ENCODE measurements at places on chromosomes 11 and 22.

DNA sequence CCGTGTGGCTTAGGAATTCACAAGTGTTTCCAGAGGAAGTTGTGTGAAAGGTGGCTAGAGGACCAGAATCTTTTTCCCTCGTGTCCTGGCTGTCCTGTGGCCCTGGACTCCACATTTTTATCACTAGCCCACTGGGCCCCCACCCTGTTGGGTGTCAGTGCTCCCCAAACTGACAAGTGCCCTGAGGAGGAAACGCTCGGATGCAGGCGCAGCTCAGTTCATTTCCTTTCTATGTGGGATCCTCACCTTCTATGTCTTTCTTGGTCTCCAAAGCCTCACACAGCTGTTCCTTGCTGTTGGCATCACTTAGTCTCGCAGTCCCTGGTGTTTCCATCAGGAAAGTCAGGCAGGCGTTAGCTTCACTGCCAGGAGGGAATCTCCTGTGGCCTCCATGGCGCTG lies 68.0 kb upstream of the KCNQ1OT1 start:
- no peak for DNase-seq

GRCh38 chr22:43917521-43917920 lies 6.1 kb upstream of the PNPLA3 start:
- DNase-seq, result no peak

- DNase-seq, result no peak
These were observed 18.3 kb upstream of the DDX17 start for GRCh38 chr22:38524429-38524828.

DNA sequence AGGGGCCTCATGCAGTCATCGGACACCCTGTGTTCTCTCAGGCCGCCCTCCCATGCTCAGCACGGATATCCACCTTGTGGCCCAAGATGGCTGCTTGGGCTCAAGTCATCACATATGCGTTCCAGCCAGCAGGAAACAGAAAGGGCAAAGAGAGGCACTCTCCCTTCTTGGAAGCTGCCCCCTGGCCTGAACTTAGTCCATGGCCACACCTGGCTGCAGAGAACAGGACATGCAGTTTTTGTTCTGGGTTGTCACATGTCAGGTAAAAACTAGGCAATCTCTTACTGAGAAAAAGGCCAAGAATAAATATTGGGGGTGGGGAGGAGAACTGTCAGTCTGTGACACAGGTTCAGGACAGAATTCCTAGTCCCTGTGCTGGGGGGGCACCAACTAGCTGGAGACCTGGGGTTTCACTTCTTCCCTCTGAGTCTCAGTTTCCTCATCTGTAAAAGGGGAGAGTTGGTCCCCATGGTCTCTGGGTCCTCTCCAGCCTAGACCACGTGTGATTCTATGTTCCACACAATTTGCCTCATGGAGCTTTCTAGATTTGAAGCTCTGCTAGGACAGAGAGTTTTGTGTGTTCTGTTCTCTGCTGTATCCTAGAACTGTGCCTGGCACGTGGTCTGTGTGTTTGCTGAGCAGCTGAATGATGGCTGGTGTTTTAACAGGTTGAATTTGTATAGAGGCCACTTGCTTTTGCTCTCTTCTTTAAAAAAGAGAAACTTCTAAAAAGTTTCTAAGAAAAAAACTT lies 107.2 kb upstream of the ANO1 start:
- no peak for DNase-seq

DNA sequence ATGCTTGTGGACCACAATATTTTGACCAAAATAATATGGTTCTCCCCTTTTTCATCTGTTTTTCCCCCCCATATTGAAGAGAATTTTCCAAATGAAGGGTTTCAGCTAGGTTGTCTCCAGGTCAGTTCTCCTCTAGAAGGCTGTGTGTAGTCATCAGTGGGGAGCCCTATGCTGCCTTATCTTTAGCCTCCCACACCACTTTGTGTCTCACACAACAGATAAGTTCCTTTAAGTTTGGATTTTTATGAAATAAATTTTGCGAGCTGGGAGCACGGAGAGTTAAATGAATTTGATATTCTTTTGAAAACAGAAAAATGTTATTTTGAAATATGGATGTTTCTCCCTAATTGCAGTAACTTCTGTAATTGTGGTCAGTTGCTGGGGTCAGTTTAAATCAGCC lies 28.9 kb downstream of the PAX6 start:
- no peak for DNase-seq

DNA sequence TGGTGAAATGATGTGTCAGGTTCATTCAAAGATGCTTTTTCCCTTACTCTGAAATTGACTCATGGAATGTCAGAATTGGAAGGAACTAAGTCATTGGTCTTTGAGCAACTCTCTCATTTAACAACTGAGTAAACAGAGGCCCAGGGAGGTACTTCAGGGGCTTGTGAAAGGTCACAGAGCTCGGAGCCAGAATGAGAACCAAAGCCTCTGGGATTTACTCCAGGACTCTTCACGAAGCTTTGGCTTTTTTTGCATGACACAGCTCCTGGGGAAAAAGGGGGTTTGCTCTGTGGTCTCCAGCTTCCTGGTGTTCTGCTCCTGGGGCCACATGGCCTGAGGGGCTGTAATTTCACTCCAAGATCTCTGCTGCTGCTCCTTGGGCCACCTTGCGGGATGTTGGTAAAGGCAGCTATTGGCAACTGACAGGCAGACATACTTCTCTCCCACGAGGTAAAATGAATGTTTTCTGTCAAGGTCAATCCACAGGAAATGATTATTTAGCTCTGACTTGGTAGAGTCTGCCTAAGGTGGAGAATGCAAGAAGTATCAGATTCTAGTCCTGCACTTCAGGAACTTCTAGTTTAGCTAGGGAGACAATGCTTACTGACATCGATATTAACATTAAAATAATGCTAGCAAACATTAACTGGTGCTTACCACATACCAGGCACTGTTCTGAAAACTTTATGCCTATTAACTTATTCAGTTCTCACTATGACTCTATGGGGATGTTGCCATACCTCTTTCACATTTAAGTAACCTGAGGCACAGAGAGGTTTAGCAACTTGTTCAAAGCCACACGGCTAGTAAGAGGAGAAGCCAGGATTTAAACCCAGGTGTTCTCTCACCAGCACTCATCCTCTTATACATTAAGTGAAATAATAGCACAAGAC lies 16.1 kb downstream of the PKNOX2 start:
- DNase-seq, result no peak

- no peak for DNase-seq
These were observed 118.1 kb downstream of the DBX1 start for GRCh38 chr11:20042045-20042639.

- DNase-seq, result no peak
These were observed 119.5 kb upstream of the NARS2 start for GRCh38 chr11:78694152-78694551.

DNA sequence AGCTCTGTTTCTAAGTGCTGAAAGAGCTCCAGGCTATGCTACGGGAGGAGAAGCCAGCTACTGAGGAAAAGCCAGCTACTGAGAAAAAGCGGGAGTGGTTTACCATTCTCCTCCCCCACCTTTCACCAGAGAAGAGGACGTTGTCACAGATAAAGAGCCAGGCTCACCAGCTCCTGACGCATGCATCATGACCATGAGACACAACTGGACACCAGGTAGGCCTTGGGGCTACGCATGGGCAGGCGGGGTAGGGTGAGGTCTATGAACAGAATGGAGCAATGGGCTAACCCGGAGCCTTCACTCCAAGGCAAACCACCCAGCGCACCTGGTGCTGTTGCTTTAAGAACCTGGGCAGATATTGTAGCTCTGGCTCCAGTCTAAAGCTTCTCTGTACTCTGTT lies 1.1 kb downstream of the IL18BP start:
- DNase-seq, result no peak

DNA sequence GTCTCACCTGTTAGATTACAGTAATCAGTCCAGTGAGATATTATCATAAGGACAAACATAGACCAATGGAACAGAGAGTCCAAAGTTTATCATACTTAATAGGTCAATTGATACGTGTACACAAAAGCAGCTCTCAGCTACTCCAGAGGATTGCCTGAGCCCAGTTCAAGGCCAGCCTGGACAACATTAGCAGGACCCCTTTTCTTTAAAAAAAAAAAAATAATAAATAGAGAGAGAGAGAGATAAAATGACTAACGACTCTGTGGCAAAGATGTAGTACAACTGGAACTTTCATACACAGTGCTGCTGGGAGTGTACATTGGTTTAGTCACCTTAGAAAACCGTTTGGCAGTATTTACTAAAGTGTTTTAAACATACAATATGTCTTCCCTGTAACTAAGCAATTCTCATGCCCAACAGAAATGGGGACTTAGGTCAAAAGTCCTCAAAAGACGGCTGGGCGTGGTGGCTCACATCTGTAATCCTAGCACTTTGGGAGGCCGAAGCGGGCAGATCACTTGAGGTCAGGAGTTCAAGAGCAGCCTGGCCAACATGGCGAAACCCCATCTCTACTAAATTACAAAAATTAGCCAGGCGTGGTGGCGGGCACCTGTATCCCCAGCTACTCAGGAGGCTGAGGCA lies 10.6 kb downstream of the SNX32 start:
- no peak for DNase-seq

- DNase-seq, result no peak
These were observed 189.6 kb upstream of the CCDC90B start for GRCh38 chr11:83475760-83476159.

- no peak for DNase-seq
These were observed 20.2 kb downstream of the CELF1 start for GRCh38 chr11:47532597-47533213.

DNA sequence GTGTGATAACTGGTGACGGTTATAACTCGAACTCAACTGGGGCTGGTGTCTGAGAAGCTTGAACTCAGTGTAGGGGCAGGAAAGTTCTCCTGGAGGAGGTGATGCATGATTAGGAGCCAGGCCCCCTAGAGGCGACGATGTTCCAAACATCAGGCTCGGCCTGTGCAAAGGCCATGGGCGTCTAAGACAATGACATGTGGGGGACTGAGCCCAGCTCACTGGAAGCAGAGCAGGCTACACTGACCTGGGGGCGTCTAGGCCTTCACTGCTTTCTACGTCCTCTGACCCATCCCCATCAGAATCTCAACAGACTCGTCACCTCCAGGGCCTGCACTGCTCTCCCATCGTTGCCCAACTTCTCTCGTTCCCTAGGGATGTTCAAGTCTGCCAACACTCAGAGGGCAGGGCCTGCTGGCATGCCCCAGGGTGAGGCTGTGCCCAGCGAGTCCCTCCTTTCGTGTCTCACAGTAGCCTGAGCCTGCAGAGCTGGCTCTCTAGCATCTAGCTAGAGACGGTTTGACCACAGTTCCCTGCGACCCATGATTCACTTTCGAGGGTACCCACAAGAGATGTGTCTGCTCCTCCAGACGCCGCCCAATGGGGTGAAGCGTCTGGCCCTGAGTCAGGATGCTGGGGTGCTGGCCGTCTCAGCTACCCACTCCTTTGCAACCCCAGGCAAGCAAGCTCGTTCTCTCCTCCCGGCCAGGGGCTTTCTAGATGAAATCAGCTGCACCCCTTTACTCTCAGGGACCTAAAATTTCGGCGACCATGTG lies 1.1 kb upstream of the ATG16L2 start:
- no peak for DNase-seq

DNA sequence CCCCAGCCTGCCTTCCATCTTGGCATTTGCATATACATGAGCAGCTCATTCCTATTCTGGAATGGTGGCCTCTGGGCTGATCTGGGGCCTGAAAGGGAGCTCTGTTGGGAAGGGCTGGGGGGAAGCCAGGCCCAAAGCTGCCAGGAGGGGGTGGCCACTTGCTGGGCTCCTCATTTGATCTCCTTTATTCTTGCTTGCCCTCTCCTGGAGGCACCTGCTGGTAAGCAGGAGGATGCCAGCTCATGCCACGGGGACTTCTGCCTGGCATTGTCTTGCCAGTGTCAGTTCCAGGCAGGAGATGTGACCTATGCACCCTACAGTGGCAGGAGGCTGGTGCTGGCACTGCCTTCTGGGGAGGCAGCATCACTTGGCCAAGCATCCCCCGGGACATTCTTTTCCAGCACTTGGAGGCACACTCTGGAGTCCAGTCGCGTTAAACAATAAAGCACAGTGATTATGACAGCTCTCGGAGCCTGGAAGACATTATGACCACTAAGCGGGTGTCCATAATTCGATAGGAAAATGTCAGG lies 128.3 kb downstream of the NTM start:
- no peak for DNase-seq

GRCh38 chr11:23865341-23865975 lies 631.4 kb upstream of the LUZP2 start:
- DNase-seq, result no peak

GRCh38 chr11:394034-394857 lies at the start of gene PKP3:
Gene PKP3, plus strand, starts transcription at chr11:394209. Its CDS starts 84 bp downstream, at chr11:394293.
- DNase-seq, result no peak

GRCh38 chr11:111176603-111177002 lies 68.9 kb upstream of the POU2AF2 start:
- DNase-seq, result no peak

- no peak for DNase-seq
These were observed 13.5 kb downstream of the PIK3IP1 start for GRCh38 chr22:31278626-31279326.

DNA sequence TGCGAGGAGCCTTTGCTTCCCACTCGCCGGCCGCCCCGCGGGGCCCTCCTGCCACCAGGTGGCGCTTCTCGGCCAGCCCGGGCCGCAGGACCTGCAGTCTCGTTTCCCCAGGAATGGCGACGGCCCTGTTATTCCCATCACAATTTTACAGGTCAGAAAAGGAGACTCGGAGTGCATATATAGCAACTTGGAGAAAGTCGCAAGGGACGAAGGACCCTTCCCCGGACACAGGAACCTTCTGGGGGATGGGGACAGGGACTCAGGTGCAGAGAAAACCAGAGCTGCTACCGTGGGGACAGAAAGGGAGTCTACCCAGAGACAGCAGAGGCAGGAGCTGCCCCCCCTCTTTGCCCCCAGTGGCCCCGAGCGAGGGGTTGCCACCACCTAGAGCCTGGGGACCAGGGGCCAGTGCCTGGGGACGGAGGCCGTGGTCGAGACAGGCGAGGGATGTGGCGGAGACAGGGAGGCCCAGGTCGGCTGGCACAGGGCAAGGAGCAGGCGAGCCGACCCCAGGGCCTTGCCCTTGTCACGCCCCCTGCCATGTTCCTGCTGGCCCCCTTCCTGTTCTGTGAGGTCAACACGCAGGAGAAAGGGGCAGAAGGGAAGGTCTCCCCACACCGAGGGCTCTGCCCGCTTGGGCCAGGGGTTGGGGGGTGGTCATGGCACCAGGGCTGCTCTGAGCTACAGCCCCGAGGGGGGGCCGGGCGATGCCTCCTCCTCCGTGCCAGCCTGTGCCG lies 3.5 kb upstream of the KRTAP5-6 start:
- DNase-seq, result peak; percentile 82

DNA sequence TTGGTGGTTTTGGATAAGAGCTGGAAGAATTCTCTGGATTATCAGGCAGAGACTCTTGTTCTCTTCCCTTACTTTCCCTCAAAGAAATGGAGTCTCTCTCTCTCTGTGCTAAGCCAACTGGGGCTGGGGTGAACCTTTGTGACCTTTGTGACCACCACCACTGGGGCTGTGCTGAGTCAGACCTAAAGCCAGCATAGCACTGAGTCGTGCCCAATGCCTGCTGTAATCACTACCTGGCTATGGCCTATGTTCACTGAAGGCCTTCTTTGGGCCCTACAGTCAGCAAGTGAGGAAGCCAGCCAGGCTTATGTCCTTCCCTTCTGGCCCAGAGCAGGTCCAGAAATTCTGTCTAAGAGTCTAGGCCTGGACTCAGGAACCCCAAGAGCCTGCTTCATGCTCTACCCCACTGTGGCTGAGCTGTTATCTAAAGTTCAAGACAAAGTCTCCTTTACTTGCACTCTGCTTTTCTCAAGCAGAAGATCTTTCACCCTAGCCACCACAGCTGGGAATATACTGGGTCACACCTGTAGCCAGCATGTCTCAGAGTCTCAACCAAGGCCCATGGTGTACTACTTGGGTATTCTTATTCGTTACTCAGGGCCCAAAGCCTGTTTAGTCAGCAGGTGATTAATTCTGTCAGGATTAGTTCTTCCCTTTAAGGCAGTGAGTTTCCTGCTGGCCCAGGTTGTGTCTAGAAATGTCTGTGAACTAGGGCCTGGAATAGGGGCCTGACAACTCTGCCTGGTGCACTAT lies 86.0 kb downstream of the EHF start:
- DNase-seq, result no peak
